ENCODE measurements at places on chromosomes 5 and 9.

GRCh38 chr5:603081-603998 is 8.8 kb upstream of the CEP72 start:
- no peak for DNase-seq

GRCh38 chr5:14011089-14012020 is 66.9 kb upstream of the DNAH5 start:
- DNase-seq, result peak; percentile 27

DNA sequence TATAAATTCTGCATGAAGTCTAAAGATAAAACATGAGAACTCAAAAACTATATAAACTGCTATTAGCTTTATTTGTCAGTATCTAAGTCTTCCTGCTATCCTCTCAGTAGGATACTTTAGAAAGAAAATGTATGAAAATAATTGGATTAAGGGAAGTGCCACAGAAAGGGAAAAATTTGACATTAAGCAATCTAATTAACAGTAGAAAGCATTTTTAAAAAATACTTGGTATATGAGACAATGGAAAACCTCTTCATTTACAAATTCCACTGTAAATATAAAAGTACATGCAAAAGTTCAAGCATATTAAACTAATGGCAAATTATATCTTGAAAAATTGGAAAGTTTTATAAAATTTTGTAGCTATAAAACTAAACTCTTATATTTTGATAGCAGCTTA is 518.6 kb upstream of the NUDT12 start:
- no peak for DNase-seq

DNA sequence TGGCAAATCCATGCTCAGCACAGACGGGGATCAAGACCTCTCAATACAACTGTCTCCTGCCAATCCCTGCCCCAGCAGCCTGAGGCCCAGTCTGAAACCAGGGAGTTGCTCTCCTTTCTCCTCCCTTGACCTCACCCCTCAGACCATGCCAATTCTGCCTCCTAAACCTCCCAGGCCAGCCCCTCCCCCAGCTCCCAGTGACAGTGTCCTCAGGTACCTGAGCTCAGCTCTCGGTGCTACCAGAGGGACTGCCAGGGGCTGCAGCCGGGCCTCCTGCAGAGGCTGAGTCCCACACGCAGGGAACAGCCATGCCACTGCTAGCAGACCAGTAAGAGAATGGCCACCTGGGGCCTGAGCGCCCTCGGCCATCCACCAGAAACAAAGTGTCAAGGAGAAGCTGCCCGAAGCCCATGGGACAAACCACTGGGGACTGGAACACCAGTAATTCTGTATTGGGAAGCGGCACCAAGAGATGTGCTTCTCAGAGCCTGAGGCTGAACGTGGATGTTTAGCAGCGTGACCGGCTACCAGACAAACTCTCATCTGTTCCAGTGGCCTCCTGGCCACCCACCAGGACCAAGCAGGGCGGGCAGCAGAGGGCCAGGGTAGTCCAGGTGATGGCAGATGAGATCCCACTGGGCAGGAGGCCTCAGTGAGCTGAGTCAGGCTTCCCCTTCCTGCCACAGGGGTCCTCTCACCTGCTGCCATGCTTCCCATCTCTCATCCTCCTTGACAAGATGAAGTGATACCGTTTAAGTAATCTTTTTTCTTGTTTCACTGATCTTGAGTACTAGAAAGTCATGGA is 557 bp upstream of the IL3 start:
- DNase-seq, result no peak

DNA sequence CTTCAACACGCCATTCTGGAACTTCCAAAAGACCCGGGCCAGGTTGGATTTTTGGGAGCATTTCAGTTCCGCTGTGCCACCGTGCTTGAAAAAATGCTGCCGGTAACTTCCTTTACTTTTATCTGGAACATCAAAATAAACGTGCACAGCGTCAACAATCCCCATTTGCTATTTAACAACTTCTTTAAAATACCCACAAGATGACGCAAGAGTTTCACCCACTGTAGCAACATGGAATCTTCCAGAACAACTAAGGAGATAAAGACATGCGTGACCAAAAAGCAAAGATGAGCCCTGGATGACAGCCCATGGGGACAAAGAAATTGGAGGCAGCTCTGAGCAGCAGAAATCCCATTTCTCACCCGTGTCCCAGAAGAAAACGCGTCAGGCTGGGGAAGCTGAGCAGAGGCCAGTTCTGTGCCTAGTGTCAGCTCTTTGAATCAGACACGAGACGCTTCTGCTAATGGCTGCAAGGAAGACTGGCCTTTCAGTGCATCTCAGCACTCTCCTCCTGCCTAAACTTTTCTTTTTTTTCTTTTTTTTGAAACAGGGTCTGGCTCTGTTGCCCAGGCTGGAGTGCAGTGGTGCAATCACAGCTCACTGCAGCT is 61.3 kb downstream of the SECISBP2 start:
- no peak for DNase-seq
